ENCODE measurements at places on chromosomes 6 and 20.

DNA sequence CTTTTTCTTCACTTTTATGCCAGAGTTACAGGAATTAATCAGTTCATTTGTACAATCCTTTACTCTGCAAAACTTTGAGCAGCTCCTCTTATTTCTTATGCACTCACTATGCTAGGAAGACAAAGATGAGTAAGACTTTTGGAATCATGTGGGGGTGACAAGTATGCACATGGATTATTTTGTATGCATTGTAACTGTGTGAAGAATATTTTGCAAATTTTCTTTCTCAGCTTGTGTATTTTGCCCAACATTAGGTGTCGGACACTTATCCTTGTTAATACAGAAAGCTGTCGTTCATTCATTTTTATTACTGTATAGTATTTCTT, 88.6 kb downstream of the PPP1R14C start:
- DNase-seq, result no peak

DNA sequence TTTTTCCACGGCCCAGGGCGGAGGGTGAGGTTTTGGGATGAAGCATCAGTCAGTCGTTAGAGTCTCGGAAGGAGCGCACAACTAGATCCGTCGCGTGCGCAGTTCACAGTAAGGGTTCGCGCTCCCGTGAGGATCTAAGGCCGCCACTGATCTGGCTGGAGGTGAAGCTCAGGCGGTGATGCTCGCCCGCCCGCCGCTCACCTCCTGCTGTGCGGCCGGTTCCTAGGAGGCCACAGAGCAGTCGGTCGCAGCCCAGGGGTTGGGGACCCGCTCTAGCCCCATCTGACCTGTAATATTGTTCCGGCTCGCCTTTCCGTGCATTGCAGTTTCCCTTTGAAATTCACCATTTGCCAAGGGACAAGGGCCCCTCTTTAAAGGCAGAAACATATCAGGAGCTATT, 244.7 kb downstream of the TFAP2C start:
- DNase-seq, result no peak

GRCh38 chr20:36756496-36756895, 10.6 kb upstream of the NDRG3 start:
- no peak for DNase-seq

GRCh38 chr20:57677584-57677982, 32.2 kb downstream of the PMEPA1 start:
- DNase-seq, result no peak

GRCh38 chr20:17747431-17747846, 47.7 kb downstream of the BANF2 start:
- no peak for DNase-seq

DNA sequence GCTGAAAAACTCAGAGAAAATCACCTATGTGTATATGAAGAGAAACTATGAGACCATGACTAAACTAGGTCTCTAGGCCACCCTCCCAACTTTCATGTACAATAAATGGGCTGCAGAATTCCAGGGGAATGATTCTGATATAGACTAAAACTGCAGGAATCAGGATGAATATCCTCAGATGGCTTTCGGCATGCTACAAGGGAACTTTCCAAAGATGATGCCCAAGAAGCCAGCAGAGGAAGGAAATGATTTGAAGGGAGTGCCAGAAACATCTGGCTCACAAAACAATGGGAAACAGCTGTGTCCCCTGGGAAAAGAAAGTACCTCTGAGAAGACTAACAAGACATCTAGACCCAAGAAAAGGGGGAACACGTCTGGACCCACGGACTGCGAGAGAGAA, 41.1 kb downstream of the PLN start:
- DNase-seq, result no peak

GRCh38 chr6:137715589-137716045, 151.4 kb upstream of the TNFAIP3 start:
- no peak for DNase-seq

DNA sequence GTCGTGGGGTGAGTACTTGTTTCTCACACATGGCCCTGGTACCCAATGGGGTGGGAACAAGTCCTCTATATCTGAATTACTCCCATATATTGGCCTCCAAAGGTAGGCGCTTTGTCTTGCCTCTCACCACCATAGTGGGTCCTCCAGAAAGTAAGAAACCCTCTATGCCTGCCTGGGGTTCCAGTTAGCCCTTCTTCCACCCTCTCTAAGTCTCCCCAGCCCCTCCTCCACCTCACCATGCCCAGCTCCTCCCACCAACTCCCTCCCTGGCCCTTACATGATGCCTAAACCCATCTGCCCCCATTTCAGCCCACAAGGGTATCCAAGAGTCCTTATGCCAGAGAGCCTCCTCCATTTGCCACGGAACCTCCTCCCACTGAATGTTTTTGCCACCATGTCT, 884 bp downstream of the TSPO2 start:
- no peak for DNase-seq

All from muscle of arm (tissue), 14 donors.